ENCODE measurements at places on chromosomes 6 and 20.

DNA sequence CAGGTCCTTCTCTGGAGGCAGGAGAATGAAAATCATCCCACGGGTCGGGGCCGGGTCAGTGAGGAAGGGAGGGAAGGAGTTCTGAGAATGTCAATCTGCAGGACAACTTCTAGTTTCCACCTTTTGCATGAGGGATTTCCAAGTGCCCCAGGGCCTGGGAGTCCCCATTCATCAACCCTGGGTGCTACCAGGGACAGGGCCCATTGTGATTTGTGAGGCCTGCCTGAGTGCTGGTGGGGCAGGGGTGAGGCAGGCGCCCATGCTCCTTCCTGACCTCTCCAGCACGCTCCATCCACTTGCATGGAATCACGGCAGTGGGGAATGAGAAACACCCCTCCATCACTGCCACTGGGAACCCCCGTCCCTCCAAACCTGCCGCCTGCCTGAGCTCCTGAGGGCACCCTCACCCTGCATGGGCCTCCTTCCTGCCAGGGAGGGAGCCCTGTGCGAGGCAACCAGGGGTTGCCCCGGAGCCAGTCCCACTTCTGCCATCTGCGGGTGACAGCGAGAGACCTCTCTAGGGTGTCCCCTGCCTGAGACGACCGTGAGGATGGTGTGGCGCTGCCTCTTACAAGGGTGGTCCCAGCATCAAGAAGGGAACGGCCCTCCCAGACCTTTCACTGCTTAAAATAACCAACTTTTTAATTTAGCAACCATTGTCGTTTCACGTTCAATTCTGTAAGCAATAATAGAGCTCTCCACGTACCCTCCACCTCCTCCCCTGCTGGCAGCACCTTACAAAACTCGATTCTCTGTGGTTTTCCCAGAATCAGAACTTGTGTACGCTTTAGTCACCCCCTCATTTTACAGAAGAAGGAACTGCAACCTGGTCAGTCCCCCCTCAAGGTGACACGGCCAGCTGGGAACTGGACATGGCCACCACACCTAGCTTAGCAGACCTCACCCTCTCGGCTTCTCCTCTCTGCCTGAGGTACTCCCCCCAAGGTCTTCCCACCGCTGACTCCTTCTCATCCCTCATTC is 28.6 kb downstream of the PMEPA1 start:
- no peaks in the 10 kb centered on the region for H3K27me3 ChIP-seq
- H3K27ac ChIP-seq, result peak overlapping the region; percentile 15

GRCh38 chr20:3932681-3933080 is 43.5 kb downstream of the PANK2 start:
- no peak for DNase-seq
- H3K36me3 ChIP-seq, result peaks cover 37% of the 10 kb centered on the region
- H3K27ac ChIP-seq, result peak overlapping the region; percentile 71

DNA sequence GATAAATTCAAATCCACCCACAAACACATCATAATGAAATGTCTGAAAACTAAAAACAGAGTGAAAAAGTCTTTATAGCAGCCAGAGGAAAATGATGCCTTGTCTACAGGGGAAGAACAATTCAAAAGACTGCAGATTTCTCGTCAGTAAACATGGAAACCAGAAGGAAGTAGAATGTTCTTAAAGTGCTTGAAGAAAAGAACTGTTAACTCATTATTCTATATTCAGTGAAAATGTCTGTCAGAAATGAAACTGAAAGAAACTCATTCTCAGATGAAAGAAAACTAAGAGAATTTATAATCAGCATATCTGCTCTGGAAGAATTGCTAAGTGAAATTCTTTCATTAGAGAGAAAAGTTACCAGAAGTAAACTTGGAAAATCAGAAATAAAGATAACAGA is 416.1 kb downstream of the TBC1D32 start:
- no peaks in the 10 kb centered on the region for H3K27me3 ChIP-seq
- H3K27ac ChIP-seq, result no peak overlapping the region
- H3K36me3 ChIP-seq, result no peaks in the 10 kb centered on the region

DNA sequence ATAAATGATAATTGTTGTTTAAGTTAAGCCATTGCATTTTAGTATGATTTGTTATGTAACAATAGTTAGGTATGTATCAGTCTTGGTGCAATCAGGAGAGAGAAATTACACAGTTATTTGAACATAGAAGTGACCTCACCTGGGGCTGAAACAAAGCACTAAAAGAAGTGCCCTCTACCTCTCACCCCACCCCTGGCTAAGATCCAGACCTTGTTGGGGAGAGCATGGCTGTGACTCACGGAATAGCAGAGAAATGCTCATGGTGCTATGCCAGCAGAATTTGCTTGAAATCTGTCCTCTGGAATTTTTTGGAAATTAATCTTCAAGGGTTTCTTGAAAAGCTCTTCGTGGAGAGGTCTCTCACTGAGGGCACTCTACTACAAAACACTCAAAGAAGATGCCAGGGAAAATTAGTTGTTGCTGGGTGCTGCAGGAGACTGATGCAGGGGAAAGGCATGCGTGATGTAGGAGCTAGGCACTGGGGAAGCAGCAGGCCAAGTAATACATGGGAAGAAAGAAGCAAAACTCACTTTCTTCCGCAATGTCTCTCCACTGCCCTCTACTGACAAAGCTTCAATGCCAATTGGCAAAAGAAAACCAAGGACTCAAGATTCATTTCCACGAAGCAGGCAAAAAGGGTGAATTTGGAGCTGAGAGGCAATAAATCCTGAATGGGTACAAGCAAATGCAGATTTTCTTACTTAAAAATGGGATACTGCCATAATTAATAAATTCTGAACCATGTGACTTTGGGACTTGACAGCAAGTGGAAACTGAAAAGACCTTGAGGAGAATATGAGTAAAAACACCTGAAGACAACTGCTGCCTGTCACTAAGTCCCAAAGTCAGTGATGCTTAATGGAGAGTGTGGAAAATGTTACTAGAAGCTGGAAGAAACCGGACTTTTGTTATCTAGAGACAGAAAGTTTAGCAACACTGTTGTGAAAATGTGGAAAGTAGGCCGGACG is 136.3 kb upstream of the ZNF184 start:
- DNase-seq, result no peak
- peaks cover 64% of the 10 kb centered on the region for H3K27me3 ChIP-seq
- no peak overlapping the region for H3K4me3 ChIP-seq
- no peak overlapping the region for H3K27ac ChIP-seq
- peaks cover 13% of the 10 kb centered on the region for H3K4me1 ChIP-seq

- no peak overlapping the region for H3K27ac ChIP-seq
- H3K4me1 ChIP-seq, result no peaks in the 10 kb centered on the region
- H3K36me3 ChIP-seq, result no peaks in the 10 kb centered on the region
- peaks cover 3% of the 10 kb centered on the region for H3K27me3 ChIP-seq
- no peak overlapping the region for H3K4me3 ChIP-seq
Observed at GRCh38 chr20:10807013-10807412, 133.2 kb upstream of the JAG1 start.

- H3K4me3 ChIP-seq, result no peak overlapping the region
- no peak for DNase-seq
- H3K4me1 ChIP-seq, result no peaks in the 10 kb centered on the region
- H3K36me3 ChIP-seq, result no peaks in the 10 kb centered on the region
- H3K27ac ChIP-seq, result no peak overlapping the region
Observed at GRCh38 chr6:81450180-81450579, 302.3 kb downstream of the TENT5A start.

DNA sequence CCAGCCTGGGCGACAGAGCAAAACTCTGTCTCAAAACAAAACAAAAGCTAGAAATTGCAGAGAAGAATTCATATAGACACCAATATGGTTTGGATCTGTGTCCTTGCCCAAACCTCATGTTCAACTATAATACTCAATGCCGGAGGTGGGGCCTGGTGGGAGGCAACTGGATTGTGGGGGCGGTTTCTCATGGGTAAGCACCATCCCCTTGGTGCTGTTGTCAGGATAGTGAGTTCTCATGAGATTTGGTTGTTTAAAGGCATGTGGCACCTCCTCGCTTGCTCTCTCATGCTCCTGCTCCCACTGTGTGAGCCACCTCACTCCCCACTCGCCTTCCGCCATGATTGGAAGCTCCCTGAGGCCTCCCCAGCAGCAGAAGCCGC is 15.2 kb downstream of the NINL start:
- no peaks in the 10 kb centered on the region for H3K36me3 ChIP-seq
- no peak overlapping the region for H3K27ac ChIP-seq
- no peak overlapping the region for H3K4me3 ChIP-seq
- H3K4me1 ChIP-seq, result peaks cover 5% of the 10 kb centered on the region

DNA sequence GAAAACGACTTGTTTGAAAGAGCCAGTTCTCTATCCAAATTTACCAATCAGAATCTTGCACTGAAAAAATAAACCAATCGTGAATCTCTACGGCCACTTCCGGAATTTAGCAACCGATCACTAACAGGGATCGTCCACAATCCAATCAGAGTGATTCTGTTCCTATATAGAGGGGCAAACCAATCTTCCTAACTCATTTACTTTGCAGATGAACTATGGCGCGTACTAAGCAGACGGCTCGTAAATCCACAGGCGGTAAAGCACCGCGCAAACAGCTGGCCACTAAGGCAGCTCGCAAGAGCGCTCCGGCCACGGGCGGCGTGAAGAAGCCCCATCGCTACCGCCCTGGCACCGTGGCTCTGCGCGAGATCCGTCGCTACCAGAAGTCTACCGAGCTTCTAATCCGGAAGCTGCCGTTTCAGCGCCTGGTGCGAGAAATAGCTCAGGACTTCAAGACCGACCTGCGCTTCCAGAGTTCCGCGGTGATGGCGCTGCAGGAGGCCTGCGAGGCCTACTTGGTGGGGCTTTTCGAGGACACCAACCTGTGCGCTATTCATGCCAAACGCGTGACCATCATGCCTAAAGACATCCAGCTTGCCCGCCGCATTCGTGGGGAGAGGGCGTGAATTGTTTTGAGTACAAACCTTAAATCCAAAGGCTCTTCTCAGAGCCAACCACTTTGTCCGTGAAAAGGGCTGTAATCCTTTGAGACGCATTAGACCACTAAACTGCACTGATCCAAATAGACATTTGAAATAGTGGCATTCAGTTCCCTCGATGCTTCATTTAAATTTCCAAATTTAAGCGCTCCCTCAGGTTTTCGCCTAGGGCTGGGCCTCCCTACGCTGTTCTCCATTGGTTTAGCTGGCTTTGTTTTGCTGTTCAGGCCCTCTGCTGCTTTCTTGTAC is 138.0 kb downstream of the HFE start:
- no peak for DNase-seq
- no peak overlapping the region for H3K4me3 ChIP-seq
- H3K36me3 ChIP-seq, result peaks cover 3% of the 10 kb centered on the region

DNA sequence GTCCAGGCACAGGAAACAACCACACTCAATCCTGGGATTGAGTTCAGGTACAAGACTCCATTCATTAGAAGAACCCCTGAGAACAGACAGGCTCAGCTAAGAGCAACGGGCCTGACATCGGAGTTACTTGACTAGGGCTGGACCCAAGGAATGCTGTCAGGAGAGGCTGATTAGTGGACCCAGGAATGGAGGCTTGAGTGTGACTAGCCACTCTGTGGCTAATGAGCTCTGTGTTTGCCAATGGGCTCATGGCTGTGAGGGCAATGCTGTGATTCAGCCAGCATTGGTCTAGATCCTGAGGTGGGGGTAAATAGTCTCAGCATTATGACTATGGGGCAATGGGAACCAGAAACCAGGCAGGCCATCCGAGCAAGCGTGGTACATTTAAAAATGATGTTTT is 71.8 kb downstream of the RIOK1 start:
- no peaks in the 10 kb centered on the region for H3K4me1 ChIP-seq
- DNase-seq, result no peak
- no peaks in the 10 kb centered on the region for H3K36me3 ChIP-seq
- H3K27ac ChIP-seq, result no peak overlapping the region
- H3K4me3 ChIP-seq, result no peak overlapping the region

DNA sequence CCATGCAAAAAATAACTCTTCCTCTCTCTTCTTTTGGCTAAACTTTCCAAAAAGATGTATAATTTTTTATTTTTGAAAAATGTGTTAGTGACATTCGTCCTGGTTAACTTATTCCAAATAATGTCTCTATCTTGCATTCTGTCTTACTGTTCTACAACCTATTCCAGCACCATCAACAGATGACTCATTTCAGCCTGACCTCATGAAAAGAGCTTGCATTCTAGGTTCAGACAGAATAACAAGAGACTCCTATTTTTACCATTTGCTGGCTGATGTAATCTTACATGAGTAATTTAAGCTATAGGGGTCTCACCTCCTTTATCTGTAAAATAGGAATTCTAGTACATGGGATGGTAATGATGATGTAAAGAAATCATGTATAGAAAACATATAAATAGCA is 109.0 kb downstream of the FUT9 start:
- H3K36me3 ChIP-seq, result no peaks in the 10 kb centered on the region
- H3K4me3 ChIP-seq, result no peak overlapping the region
- H3K4me1 ChIP-seq, result no peaks in the 10 kb centered on the region
- H3K27ac ChIP-seq, result no peak overlapping the region
- no peak for DNase-seq

GRCh38 chr6:167847936-167848335 is 21.2 kb downstream of the AFDN start:
- H3K4me1 ChIP-seq, result no peaks in the 10 kb centered on the region
- DNase-seq, result no peak
- no peak overlapping the region for H3K4me3 ChIP-seq
- H3K27me3 ChIP-seq, result peaks cover 32% of the 10 kb centered on the region

GRCh38 chr6:1322696-1323219 is 10.9 kb downstream of the FOXQ1 start:
- H3K4me1 ChIP-seq, result peaks cover 2% of the 10 kb centered on the region
- no peak for DNase-seq
- H3K36me3 ChIP-seq, result no peaks in the 10 kb centered on the region
- H3K4me3 ChIP-seq, result no peak overlapping the region
- H3K27me3 ChIP-seq, result peaks cover 57% of the 10 kb centered on the region

DNA sequence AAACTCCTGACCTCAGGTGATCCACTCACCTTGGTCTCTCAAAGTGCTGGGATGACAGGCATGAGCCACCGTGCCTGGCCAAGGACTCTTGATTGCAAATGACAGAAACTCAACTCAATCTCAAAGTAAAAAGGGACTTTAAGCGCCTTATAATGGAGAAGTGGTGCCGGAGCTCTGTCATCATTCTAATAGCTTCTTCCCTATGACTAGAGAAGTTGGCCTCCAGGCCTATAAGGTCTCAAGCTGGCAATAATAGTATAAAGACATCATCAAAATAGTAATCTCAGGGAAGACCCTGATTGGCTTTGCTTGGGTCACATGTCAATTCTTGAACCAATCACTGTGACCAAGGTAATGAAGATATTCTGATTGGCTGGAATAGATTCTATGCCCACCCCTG is 8.5 kb upstream of the KIAA1755 start:
- peaks cover 34% of the 10 kb centered on the region for H3K27me3 ChIP-seq
- no peak overlapping the region for H3K4me3 ChIP-seq
- no peaks in the 10 kb centered on the region for H3K4me1 ChIP-seq
- H3K36me3 ChIP-seq, result no peaks in the 10 kb centered on the region
- no peak for DNase-seq

DNA sequence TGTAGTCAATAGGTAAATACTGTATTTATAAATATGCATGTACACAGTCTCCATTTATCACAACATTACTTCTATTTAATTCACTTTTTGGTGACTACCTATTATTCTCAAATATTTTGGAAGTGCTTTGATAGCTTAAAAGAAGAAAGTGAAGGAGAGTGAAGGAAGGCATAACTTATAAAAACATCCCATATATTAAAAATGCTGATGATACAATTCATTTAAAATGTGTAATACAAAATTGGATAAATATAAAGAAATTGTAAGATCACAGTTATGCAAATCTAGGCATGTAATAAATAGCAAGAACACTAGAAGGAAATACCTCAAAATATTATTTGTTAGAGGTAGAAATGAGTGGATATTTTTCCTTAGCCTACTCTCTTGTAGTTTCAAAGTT is 111.6 kb upstream of the ADTRP start:
- DNase-seq, result no peak
- H3K27ac ChIP-seq, result no peak overlapping the region
- H3K4me1 ChIP-seq, result peaks cover 2% of the 10 kb centered on the region
- no peaks in the 10 kb centered on the region for H3K36me3 ChIP-seq
- no peaks in the 10 kb centered on the region for H3K27me3 ChIP-seq

Measured in activated T-cell treated with anti-CD3 and anti-CD28 coated beads, Interleukin-2, amount 50 U/mL, for 24 hours (primary cell).